ENCODE measurements at places on chromosomes 11 and 22. TPM values are rescaled to one million over a fixed set of nuclear protein-coding genes. Genes with fewer than 3 reads are reported as not detected.

DNA sequence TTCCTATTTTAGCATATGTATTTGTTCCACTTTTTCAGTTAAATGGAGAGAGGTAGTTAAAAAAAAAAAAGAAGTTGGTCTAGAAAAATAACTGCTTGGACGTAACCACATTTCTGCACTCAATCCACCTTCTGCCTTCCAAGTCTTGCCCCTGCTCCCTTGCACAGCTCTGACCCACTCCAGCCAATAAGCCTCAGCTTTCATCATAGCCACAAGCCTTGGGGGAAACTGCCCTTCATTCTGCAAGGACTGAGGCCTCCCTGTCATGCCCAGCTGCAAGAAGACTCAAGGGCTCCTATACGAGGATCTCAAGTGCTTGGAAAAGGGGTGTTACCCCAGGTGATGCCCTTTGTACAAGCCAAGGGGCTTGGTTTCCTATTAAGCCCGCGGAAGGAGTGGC, 36.0 kb upstream of the OAF start:
- no peak for DNase-seq

- no peak for DNase-seq
These were observed 15.0 kb downstream of the STARD10 start for GRCh38 chr11:72778535-72779494.

DNA sequence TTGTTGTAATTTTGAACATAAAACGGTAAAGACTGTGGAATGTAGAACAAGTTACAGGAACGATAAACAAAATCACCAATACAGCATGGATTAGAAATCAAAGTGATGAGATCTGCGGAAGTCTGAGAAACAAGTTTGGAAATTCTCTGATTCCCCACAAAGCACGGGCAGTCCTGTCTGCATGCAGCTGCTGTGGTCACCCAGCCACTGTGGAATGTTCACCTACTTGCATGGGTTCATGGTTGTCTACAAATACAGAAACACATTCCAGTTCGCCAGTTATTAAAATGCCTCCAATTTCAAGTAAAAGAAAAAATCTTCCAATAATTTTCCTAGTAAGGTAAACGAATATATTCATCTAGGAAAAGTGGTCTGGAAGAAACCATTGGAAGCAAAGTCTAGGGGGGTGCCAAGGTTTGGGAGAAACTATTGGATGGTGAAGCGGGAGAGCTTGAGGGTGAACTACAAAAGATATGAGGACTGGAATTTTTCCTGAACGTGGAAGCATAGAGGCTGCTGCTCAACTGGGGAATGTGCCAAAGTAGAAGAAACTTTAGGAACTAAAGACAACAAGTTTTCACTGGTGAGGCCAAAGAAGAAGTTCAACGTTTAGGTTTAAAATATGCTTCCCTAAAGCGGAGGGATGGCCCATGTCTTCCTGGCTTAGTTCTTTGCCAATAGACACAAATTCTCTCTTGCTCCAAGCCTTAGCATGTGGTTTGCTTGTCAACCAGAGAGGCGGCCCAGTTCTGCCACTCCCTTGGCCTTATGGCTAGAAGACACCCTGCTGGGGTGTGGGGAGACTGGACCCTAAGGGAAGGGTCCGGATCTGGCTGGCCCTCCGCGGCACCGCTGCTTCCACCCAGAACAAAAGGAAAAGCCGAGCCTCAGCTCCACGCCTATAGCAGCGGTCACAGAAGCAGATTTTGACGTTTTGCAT, 70.2 kb downstream of the CTTN start:
- no peak for DNase-seq

DNA sequence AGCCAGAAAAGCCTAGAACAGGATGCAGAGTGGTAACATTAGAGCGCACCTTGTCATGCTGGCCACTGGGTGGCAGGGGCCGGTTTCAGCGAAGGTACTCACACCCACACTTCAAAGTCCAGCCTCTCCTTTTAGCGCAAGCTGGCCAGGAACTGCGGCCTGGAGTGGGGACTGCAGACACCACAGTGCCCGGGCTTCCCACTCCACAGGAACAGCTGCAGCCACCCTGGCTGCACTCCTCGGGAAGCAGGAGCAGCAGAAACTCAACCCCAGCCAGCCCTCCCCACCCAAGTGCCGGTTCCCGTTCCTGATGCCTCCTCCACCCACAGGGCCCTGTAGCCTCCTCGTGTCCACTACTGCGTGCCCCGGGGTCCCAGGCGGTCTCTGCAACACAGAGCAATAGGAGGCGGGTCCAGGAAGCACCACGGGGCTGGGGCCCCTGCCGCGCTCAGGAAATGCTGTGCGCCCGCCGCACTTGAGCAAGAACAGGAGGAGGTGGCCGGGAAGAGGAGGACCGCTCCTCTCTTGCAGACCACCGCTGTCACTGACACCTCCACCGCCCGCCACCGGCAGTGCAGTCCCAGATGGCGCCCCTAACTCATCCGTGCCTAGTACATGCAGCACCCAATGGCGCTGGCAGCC, 2.2 kb downstream of the RFPL2 start:
- peak; percentile 44 for DNase-seq

DNA sequence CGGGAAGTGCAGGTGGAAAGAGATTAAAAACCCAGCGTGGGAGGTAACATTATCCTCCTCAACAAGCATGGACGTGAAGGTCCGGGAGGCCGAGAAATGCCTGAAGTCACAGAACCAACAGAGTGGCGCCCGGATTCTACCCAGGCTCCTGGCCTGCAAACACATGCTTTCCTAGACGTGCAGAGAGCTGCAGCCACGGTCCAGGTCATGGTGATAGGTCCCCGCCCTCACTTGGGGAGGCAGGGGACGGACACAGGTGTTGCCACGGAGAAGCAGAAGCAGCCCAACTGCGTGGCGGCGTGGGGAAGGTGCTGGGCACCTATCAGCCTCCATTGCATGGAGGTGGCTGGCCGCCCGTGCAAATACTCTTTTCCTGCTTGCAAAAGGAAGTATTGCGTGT, 148.8 kb downstream of the MPPED1 start:
- DNase-seq = no peak

DNA sequence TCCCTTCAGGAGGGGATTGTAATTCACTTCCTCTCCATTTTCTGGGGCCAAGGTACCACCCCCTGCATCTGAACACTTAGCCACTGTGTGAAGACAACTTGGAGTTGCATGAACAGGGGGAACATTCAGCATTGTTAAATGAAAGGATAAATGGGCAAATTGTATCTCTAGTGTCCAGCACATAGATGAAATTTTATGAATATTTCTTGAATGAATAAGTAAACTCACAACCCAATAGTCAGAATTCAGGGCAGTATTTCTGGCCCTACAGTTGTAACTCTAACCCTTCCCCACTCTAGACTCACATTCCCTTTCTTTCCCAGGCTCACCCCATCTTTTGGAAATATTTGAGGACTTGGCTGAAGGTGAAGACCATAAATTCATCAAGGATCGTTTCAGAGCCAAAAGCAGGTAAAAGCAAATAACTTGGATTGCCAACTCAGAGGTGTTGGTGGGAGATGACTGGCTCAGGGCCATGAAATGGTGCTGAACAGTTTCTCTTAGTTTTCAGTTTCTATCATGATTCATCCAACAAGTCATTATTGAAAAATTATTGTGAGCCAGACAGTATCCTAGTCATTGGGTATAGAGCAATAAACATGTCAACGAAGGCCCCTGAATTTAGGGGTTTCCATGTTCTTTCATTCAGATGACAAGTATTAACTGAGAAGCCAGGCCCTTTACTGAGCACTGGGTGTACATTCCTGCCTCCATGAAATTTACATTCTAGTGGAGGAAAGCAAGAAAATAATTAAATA, 33.3 kb upstream of the ZC3H12C start:
- DNase-seq = peak; percentile 67

GRCh38 chr11:134802116-134802515, 390.1 kb upstream of the B3GAT1 start:
- DNase-seq = no peak

- DNase-seq = no peak
These were observed 2.0 kb downstream of the GRK2 start for GRCh38 chr11:67268081-67268961.

DNA sequence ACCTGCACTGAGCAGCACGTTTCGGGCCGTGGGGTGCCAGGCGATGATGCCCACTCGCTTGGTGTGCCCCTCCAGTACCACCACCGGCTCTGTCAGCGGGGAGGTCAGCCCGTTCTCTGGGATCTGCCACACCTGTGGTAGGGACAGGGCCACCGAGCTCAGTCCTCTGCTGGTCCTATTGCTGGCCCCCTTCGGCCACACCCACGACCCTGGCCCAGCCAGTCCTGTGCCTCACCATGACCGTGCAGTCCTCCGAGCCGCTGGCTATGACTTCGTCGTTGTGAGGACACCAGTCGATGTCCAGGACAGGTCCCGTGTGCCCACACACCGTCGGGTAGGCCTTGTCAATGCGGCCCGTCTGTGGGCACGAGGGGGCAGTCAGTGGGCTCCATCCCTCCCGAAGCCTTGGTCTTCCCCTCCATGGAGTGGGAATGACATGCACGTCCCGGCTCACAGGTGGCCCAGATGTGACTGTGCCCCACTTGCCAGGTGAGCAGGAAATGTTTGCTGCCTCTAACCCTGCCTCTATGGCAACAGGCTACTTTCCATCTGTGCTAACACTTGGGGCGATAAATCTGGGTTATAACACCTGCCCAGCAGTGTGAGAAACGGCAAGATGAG, 1.4 kb downstream of the CORO1B start:
- DNase-seq = no peak

GRCh38 chr11:22115470-22116029, 77.3 kb upstream of the ANO5 start:
- DNase-seq = no peak

DNA sequence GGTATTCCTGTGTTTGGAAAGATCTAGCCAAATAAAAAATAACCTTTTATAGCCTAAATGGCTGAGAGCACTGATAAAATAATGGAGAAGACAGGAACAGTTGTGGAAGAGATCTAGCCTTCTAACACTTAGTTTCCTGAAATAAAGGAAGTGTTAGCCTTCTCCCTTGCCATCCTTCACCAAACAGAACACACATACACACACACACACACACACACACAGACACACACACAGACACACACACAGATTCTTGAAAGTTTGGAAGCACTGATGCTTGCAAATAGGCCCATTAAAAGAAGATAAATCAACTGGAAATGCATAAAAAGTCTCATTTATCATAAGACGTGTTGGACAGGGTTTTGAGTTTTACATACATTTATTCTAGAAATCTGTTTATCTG, 37.5 kb downstream of the KIRREL3 start:
- no peak for DNase-seq

- DNase-seq = peak; percentile 99
These were observed 225.8 kb downstream of the ETS1 start for GRCh38 chr11:128361451-128362020.

- no peak for DNase-seq
These were observed 30.4 kb downstream of the LDHAL6A start for GRCh38 chr11:18485913-18486528.

DNA sequence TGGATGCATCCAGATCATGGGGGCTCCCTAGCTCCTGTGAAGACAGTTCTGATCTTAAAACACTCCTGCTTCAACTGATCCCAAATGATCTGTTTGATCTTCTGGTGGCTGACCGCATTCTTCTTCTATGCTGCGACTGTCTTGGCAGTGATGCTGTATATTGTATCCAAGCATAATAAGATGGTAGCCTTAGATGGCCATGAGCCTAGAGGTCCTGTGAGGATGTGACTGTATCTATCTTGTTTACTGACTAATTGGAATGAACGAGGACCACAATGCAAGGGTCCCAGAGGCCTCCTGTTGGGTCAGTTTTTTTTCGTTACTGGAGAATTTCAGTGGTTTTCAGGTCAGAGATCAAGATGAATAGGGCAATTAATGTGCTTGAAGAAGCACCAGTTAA, 7.1 kb upstream of the MPEG1 start:
- no peak for DNase-seq

- DNase-seq = peak; percentile 19
These were observed 1.5 kb downstream of the ZNF143 start for GRCh38 chr11:9462172-9462799.

GRCh38 chr11:121035780-121036179, 11.9 kb downstream of the TBCEL start:
- no peak for DNase-seq

DNA sequence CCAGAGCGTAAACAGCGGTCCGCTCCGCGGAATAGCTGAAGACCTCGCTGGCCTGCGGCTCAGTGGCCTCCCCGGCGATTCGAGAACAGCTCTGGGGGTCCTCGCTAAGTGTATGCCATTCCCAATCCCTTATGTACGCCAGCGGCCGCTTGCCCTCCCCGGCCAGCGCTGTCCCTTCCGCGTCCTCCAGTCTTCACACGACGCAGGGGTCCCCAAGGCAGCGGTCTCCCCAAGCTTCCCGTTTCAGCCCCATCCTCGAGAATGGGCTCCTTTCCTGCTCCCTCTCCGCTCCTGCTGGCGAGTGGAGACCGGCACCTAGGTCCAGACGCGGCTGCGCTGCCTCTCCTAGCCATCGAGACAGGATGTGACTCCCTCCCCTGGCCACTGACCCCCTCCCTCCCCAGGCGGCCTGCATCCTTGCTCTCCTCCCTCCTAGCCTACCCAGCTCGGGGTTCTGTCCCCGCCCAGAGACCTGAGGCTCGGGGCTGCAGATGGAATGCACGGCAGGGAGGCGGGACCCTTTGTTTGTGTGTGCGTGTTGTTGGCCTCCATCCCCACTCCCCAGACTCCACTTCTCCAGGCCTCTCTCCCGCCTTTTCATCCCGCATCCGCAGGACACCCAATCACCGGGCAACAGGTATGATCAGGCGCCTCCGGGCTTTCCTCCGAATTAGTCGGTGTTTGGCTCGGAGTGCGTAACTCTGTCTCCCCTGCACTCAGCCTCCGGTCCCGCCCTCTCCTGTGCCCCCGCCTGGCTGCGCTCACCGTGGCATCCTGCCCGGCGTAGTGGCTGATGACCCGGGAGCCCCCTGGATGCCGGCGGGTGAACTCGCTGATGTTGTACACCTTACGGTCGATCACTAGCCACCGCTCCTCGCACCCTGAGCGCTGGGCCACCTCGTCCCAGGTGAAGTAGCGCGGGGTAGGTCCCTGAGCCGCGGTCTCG, 740 bp downstream of the FADS1 start:
- peak; percentile 92 for DNase-seq

RIC3 gene
- total RNA-seq = not detected

TEX54 gene
- total RNA-seq = not detected

IL18 gene
- total RNA-seq = 0.64 TPM

ENTHD1 gene
- not detected for total RNA-seq

ACTN3 gene
- not detected for total RNA-seq

SEZ6L gene
- total RNA-seq = not detected

LIF gene
- total RNA-seq = 7.5 TPM

AIFM3 gene
- total RNA-seq = 0.47 TPM

FREY1 gene
- not detected for total RNA-seq

GAL gene
- total RNA-seq = not detected

WBP2NL gene
- not detected for total RNA-seq

SLC15A3 gene
- 23.3 TPM for total RNA-seq

TBC1D10A gene
- 20.9 TPM for total RNA-seq

SERPIND1 gene
- not detected for total RNA-seq

ZP1 gene
- total RNA-seq = not detected
